NCI-H82 (cell line): ENCODE measurements at places on chromosomes 11 and 22.

GRCh38 chr11:65448418-65449105 lies 26.0 kb downstream of the NEAT1 start:
- peak; percentile 33 for DNase-seq

GRCh38 chr22:37148742-37149665 lies 712 bp downstream of the IL2RB start:
- DNase-seq: no peak

- DNase-seq: peak; percentile 88
Measured at GRCh38 chr22:23149743-23150238, 4.5 kb downstream of the RAB36 start.

DNA sequence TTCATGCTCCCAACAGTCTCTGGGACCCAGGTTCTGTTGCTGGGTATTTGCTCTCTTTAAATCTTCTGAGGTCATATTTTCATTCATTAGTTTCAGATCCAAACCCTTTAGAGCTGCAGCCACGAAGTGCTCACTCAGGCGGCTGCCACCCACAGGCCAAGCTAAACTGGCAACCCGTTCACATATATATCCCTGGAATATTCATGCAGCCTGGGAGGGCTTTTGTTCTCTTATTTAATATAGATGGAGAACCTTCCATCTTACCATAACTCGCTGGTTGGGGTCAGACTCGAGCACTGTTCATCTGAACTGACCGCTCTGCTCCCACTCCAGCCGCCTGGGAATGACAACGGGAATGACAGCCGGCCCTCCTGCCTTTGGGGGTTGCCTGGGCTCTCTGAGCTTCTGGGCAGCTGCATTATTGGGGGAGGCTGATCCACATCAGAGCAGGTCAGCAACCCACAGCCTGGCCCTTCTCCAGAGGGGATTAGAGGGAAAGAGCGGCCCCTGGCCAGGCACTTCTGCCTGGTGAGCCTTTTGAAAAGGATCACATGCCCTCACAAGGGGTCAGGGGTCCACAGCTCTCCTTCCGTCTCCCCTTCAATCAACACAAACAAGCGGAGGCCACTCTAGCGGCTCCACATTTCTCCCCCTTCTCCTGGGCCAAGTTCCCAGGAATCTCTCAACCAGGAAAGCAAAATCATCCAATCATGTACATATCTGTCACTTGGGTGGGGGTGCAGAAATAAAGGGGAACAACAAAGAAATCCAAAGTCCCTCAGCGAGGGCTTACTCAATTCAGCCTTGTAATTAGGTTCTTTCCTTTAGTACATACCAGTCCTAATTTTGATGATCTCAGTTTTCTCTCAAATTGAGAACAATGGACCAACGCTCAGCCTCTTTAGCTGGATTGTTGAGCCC lies 11.8 kb downstream of the TMEM184B start:
- no peak for DNase-seq

- peak; percentile 52 for DNase-seq
Measured at GRCh38 chr11:32895471-32895870, 2.9 kb downstream of the QSER1 start.

DNA sequence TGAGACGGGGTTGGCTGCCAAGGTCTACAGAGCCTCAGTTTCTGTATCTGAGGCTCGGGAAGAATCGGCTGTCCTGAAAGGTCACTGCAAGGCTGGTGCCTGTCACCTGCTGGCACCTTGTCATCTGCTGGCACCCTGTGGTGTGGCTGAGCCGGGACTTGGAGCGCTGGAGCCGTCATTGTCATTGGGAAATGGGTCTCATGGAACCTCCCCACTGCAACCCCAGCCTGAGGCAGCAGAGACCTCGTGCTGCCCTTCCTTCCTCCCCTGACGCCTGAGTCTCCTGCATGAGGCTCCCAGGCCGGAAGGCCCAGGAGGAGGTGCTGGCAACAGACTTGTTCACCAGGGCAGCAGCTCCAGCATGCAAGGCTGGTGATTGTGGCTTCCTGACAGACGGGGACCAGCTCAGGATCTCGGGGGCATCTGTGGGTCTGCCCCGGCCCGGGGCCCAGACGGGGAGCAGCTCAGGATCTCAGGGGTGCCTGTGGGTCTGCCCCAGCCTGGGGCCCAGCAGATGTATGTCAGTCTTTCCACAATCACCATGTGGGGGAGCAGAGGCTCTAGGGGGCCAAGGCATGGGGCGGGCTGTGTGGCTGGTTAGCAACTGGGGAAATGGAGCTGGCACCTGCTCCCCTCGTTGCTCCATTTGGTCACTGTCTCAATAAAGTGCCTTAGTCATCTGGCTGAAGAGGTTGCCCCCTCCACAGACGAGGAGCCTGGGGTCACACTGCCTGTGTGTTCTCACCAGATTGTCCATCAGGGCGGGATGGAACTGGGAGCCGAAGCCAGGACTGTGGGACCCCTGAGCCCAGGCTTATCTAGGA lies 668.7 kb downstream of the BRD1 start:
- no peak for DNase-seq

- DNase-seq: no peak
Measured at GRCh38 chr22:24302591-24302990, 32.0 kb downstream of the SPECC1L start.

- DNase-seq: no peak
Measured at GRCh38 chr22:22097727-22098228, 115.2 kb upstream of the TOP3B start.

- no peak for DNase-seq
Measured at GRCh38 chr11:93051186-93051585, 81.7 kb downstream of the MTNR1B start.

DNA sequence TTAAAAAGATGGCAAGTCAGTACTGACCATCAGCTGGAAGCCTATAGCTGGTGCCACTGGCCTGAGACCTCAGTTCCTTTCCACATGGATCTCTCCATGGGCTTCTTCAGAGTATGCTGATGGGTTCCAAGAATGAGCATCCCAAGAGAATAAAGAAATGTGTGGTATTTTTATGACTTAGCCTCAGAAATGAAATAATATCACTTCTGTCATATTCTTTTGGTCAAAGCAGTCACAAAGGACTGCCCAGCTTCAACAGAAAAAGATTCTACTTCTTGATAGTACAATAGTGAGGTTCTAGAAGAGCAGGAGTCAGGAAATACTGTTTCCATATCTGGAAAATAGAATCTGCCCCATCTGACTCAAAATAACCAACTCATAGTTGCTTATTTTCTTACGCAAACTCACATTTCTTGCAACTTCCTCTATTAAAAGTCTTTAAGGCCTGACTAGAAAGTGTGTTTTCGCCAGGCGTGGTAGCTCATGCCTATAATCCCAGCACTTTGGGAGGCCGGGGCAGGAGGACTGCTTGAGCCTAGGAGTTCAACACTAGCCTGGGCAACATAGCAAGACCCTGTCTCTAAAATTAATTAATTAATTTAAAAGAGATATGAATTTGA lies 116.9 kb downstream of the SIK3 start:
- no peak for DNase-seq

DNA sequence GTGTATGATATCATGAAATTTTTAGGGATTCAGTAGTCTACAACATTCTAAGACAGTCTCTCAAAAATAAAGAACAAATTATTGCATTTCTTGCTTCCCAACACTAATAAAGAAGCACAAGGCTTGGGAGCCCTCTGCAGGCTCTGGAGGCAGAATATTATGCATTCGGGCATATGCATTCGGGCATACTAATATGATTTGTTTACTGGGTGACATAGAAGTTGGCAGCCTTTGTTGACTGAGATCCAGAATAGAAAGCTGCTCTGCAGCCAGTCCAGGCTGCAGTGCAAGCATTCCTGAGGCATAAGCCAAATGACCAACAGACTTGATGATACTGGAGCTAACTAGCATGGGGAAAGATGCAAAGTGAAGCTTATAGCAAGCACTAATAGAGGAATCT lies 945.5 kb downstream of the OPCML start:
- no peak for DNase-seq

DNA sequence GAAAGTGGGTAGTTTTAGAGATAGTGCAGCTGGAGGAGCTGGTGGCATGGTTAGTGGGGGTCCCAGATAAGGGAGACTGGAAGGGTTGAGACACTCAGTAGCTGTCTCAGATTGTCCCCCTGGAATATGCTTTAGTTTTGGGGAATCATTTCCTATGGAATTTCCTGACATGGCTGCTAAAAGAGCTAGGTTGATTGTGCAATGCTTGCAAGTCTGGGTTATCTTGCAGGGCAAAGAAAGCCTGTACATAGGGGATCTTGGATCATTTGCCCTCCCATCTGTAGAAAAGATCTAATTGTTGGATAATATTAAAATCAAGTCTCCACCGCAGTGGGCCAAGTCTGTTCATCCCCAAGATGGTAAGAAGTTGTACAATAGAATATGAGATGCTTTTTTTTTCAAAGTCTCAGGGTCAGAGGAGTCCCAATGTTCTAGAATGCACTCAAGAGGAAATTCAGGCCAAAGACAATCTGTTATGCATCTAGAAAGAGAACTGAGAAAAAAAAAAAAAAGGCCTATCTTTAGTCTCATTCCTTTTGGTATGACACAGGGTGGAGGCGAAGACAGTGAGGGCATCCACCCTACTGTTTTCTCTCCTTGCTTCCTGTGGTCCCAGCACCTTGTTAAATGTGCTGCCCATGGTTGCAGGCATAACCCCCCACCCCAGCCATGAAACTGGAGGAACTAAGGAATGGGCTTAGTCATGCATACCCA lies 20.2 kb downstream of the MS4A6E start:
- no peak for DNase-seq

DNA sequence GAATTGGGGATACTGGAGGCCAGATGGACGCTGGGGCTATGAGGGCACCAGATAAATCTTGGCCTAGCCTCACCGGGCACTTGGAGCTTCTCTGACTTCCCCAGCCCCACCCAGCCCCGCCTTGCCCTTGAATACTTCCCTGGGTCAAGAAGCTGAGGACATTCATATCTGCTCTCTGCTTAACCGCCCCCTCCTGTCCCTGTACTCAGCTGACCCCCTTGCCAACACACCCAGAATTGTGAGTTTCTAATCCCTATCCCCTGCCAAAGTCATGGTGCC lies 22.0 kb downstream of the FADS3 start:
- no peak for DNase-seq

DNA sequence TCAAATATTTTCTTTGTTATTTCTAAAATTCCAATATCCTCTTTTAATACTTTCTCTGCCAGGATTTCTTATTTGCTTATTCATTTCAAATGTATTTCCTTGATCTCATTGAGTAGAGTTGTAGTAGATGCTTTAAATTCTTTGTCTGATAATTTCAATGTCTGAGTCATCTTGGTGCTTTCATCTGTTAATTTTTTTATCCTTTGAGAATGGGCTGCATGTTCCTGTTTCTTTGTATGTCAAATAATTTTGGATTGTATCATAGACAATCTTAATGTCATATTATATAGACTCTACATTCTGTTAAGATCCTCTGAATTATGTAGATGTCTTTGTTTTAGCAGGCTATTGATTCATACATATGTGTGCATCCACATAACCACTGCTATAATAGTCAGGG lies 57.5 kb downstream of the MYEOV start:
- no peak for DNase-seq
